ENCODE measurements at places on chromosomes 2 and 18. TPM values are rescaled to one million over a fixed set of nuclear protein-coding genes. Genes with fewer than 3 reads are reported as not detected.

The BCL11A gene
- total RNA-seq: 30.9 TPM

The GAL3ST2 gene
- 0.30 TPM for total RNA-seq

The GDF7 gene
- 0.89 TPM for total RNA-seq

The SOX11 gene
- total RNA-seq: 6.6 TPM

The SOS1 gene
- total RNA-seq: 32.3 TPM

The PLCL1 gene
- 10.9 TPM for total RNA-seq

The UNC80 gene
- total RNA-seq: 0.79 TPM

The CCDC74B gene
- total RNA-seq: 3.1 TPM

The MAPRE3 gene
- 4.9 TPM for total RNA-seq

The DLGAP1 gene
- 5.3 TPM for total RNA-seq

The TYMS gene
- total RNA-seq: 25.0 TPM

The SLC5A7 gene
- 0.10 TPM for total RNA-seq

The TUBA3E gene
- total RNA-seq: not detected

The GKN2 gene
- not detected for total RNA-seq

The PSME4 gene
- 61.0 TPM for total RNA-seq

The CFAP65 gene
- total RNA-seq: not detected

The SCYGR4 gene
- total RNA-seq: 0.89 TPM

The PMAIP1 gene
- 12.9 TPM for total RNA-seq

The CNGA3 gene
- total RNA-seq: 0.10 TPM

The SIGLEC15 gene
- total RNA-seq: not detected

The KYNU gene
- total RNA-seq: 3.2 TPM

The CYP20A1 gene
- 26.2 TPM for total RNA-seq

The CHRND gene
- total RNA-seq: 2.4 TPM

The FNDC4 gene
- 10.6 TPM for total RNA-seq

The DCDC2C gene
- 0.20 TPM for total RNA-seq

The LRRFIP1 gene
- 58.0 TPM for total RNA-seq

The PDCD1 gene
- 0.10 TPM for total RNA-seq

The PHOSPHO2 gene
- total RNA-seq: 5.9 TPM

The PROM2 gene
- 9.4 TPM for total RNA-seq

The GORASP2 gene
- total RNA-seq: 34.7 TPM

The CABLES1 gene
- 26.6 TPM for total RNA-seq

The ZNF2 gene
- total RNA-seq: 4.1 TPM

The C2orf81 gene
- total RNA-seq: 0.30 TPM

The WDR35 gene
- total RNA-seq: 14.7 TPM

The STK16 gene
- total RNA-seq: 8.2 TPM

The CBLN2 gene
- total RNA-seq: 2.0 TPM

All from skin of body (tissue), 3 donors.